Uterus (tissue), 4 donors: ENCODE measurements at places on chromosomes 3 and 15. TPM values are rescaled to one million over a fixed set of nuclear protein-coding genes. Genes with fewer than 3 reads are reported as not detected.
A peak's percentile ranks its signal among the peaks of the same experiment; 100 is the strongest.

- no peak overlapping the region for H3K27ac ChIP-seq
- no peak for DNase-seq
- no peaks in the 10 kb centered on the region for H3K27me3 ChIP-seq
These were observed 56.9 kb downstream of the KLHL6 start for GRCh38 chr3:183498634-183499033.

DNA sequence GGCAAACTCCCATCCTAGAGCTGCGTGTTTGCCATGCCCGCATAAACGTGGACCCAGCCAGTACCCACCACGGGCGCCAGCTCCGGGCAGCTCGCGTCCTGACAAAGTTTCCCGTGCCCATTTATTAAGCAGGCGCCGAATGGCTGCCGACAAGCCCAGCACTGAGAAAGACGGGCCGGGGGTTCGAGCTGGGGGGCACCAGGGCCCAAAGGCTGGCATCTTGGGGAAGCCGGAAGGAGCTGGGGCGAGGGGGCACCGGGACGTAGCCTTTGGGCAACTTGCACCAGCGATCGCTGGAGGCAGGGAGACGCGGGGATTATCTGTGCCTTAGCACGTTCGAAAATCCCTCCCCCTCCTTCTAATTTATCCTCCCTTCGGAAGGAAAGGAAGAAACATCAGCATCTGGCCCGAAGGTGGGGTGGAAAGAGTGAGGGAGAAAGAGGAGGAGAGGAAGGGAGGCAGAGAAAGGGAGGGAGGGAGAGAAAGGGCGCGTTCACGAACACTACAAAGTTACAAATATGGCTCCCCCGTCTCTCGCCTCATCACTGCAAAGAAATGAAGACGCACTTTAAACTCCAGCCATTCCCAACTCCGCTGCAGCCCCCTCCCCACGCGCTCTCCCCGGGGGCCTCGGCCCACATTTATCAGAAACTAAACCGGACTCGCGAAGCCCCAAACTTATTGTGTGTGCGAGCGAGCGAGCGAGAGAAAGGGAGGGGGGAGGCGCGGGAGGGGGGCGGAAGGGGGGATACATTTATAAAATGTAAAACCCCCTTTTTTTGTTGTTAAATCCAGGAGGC is 1.0 kb downstream of the ANP32A start:
- H3K4me1 ChIP-seq, result no peaks in the 10 kb centered on the region
- H3K4me3 ChIP-seq, result peak overlapping the region; percentile 83
- no peaks in the 10 kb centered on the region for H3K36me3 ChIP-seq
- H3K27me3 ChIP-seq, result no peaks in the 10 kb centered on the region
- peak; percentile 38 for DNase-seq
- peak overlapping the region; percentile 96 for H3K27ac ChIP-seq

- H3K4me1 ChIP-seq, result no peaks in the 10 kb centered on the region
- DNase-seq, result no peak
- H3K4me3 ChIP-seq, result no peak overlapping the region
- H3K27me3 ChIP-seq, result no peaks in the 10 kb centered on the region
- H3K36me3 ChIP-seq, result no peaks in the 10 kb centered on the region
- H3K27ac ChIP-seq, result no peak overlapping the region
These were observed 23.8 kb downstream of the ISL2 start for GRCh38 chr15:76360416-76360815.

DNA sequence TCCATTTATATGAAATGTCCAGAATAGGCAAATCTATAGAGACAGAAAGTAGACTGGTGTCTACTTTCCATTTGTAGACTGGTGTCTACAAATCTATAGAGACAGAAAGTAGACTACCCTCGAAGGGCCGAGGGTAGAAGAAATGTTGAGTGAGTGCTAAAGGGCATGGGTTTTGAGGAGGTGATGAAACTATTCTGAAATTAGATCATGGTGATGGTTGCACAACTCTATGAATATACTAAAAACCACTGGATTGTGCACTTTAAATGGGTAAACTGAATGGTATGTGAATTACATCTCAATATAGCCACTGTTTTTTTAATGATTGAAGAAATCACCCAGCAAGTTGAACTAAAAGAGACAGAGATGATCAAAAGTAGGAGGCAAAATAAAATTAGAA is 27.9 kb downstream of the TP53BP1 start:
- DNase-seq, result no peak
- H3K36me3 ChIP-seq, result no peaks in the 10 kb centered on the region
- no peaks in the 10 kb centered on the region for H3K4me1 ChIP-seq
- H3K27me3 ChIP-seq, result no peaks in the 10 kb centered on the region
- H3K27ac ChIP-seq, result no peak overlapping the region

SLC2A2 gene
- not detected for total RNA-seq
